ENCODE measurements at places on chromosomes 16 and 17.

- no peak for DNase-seq
Observed at GRCh38 chr17:2916461-2916860, 120.2 kb downstream of the RAP1GAP2 start.

- DNase-seq = no peak
Observed at GRCh38 chr17:75634376-75634740, 1.1 kb downstream of the SMIM5 start.

GRCh38 chr16:23950898-23951297 is 115.1 kb downstream of the PRKCB start:
- no peak for DNase-seq

DNA sequence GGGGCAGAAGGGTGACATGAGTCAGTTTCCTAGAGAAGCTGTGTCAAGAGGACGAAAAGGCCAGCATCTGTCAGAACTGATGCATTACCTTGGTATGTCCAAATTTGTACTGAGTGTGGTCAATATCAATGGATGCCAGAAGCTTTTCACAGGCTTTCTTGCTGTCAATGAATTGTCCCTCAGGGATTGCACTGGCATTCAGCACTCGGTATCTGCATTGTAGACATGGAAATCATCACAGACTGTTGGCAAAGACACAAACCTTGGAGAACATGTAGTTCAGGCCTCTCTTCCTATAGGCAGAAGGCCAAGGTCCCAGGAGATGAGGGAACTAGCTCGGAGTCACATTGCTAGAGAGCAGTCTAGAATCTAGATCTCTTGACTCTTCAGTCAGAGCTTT is 16.6 kb downstream of the MYH3 start:
- no peak for DNase-seq

- no peak for DNase-seq
Observed at GRCh38 chr17:45785480-45786193, 1.5 kb downstream of the CRHR1 start.

DNA sequence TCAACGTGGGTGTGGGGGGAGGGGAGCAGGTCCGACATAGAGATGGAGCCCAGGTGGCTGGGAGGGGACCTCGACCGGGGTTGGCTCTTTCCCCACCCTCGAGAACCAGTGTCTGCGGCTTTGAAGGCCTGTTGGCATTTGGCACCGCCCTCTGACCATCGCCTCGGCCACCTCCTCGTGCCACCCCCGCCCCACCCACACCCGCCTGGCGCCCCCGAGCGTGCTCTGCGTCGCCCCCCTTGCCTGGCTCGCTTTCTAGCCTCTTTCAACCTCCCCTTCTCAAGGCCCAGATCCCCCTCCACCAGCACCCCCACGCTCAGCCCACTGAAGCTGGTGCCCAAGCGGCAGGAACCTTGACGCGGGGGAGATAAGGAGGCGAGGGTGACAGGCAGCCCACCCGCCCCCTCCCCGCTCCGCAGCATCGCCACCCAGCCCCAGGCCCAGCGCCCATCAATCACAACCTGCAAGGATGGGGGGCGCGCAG is 619 bp downstream of the CACNB1 start:
- no peak for DNase-seq

- DNase-seq = peak; percentile 21
Observed at GRCh38 chr17:29844339-29845048, 85.5 kb downstream of the SSH2 start.

DNA sequence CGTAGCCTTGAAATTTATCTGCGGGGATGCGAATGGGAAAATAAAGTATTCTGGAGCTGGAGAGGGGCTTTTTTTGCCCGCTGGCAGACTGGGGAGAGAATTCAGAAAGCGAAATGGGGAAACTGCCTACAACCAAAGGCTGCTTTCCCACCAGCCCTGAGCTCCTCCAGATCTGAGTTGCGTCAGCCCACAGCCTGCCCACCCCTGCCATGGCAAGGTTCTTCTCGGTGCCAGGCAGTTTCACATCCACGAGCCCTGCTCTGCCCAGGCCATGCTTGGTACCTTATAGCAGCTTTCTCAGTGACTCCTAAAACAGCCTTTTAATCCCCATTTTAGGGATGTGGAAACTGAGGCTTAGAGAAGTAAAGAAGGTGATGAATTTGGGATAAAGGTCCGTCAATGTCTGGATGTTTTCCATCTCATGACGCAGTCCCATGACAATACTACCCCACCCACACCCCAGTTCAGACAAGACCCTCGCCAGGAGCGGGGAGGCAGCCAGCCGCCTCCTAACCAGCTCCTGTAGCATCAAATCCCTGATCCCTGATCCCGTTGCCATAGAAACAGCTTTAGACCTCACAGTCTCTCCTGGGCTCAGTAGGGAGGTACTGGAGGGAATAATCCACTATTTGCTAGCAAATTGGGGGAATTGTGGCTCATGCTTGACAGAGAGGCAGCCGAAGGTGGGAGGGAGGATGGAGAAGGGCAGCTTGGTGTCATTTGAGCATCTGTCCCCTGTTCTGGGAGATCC is 113.5 kb downstream of the MGAT5B start:
- DNase-seq = no peak

GRCh38 chr17:28737316-28737715 is 6.5 kb upstream of the TRAF4 start:
- DNase-seq = no peak

GRCh38 chr17:73203135-73203787 is 10.4 kb downstream of the COG1 start:
- no peak for DNase-seq

DNA sequence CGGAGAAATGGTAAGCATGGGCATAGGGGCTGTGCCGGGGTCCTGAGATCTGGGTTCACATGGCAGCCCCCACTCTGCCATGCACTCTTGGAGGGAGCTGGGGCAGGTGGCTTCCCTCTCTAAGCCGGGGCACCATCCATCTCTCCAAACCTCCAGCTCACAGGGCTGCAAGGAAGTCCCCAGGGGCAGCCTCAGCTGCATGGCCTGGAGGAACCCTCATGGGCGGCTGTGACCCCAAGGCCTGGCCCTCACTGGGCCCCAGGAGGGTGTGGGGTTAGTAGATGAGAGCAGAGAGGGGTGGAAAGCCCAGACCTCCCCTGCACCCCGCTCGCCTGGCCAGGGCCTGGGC is 2.6 kb downstream of the CTRB2 start:
- DNase-seq = no peak

DNA sequence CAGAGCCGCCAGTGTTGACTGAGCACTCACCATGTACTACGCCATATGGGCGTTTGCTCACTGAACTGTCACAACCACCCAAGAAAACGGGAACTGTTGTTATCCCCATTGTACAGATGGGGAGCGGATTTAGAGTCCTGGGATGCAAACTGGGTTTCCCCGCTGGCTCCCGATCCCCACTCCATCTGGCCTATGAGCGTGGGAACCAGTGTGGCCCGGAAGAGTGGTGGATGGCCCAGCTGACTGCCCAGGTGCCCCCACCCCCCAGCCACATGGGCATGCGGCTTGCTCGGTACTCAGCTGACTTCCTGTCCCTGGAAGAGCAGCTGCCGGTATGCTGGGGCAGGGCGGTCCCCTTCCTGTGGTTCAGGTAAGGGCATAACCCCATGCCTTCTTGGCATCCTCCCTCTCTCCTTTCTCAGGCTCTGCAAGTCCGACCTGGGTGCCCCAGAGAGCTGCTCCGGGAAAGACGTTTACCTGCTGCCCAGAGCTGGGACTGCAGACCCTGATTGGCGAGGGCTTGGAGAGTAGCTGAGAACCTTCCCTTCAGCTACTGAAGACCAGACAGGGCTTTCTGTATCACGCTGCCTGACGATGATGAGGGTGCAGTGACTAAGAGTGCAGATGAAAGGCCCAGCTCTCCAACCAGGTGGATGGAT is 16.2 kb downstream of the SOCS3 start:
- DNase-seq = no peak

GRCh38 chr16:86883583-86884389 is 305.4 kb downstream of the FOXL1 start:
- no peak for DNase-seq

GRCh38 chr17:7912927-7913524 is 3.1 kb downstream of the RNF227 start:
- peak; percentile 79 for DNase-seq

DNA sequence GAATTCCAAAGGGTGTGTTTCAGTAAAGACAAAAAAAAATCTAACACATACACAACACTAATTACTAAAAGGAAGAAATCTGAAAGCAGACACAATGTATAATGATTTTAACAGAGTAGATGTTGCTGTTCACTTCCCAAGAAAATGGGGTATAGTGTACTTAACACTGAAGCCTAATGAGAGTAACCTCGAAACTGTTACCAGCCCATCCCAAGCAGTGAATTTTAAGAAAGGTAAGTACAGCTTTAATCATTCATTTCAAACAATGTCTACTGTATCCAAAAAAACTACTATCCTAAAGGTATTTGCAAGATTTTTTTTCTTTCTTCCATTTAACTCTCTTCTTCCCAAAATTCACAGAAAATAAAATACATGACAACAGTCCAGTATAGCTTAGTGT is 8.3 kb downstream of the GRB2 start:
- no peak for DNase-seq

DNA sequence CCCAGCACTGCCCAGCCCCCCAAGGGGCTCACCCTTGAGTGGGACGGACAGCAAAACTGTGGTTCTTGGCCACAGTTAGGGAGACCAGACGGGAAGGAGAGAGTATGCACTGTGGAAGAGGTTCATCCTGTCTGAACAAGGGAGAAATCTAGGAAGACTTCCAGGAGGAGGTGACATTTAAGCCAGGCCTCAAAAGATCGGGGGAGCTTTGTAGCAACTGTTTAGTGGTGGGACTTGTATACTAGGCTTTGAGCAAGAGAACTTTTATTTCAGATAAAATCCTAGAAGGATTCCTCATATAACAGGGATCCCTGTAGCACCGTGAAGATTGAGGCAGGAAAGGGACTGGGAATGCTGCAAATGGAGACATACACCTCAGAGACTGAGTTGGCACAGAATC is 30.8 kb downstream of the SREBF1 start:
- DNase-seq = no peak

DNA sequence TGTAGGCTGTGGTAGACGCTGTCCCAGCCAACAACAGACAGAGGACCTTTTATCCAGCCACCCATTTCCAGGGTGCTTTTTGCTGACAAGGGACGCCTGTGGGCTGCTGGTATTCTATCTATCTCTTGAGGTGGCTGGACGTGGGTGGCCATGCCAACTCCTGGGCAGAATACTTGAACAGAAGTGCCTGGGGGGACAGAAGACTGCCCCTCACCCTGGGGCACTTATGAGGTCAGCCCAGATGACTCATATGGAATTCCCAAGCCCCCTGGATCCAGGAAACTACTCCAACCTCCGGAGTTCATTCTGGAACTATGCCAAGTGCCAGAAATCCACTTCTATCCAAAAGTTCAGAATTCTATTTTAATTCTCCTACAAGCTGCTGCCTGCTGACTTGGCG is 61.3 kb downstream of the CDRT4 start:
- DNase-seq = no peak

GRCh38 chr16:21260870-21261791 is 17.0 kb downstream of the CRYM start:
- DNase-seq = peak; percentile 84
